ENCODE measurements at places on chromosomes 5 and 9.

- no peak for DNase-seq
Measured at GRCh38 chr9:81782313-81782995, 93.1 kb upstream of the TLE1 start.

GRCh38 chr5:39742916-39743315 is 318.1 kb upstream of the DAB2 start:
- DNase-seq: no peak

DNA sequence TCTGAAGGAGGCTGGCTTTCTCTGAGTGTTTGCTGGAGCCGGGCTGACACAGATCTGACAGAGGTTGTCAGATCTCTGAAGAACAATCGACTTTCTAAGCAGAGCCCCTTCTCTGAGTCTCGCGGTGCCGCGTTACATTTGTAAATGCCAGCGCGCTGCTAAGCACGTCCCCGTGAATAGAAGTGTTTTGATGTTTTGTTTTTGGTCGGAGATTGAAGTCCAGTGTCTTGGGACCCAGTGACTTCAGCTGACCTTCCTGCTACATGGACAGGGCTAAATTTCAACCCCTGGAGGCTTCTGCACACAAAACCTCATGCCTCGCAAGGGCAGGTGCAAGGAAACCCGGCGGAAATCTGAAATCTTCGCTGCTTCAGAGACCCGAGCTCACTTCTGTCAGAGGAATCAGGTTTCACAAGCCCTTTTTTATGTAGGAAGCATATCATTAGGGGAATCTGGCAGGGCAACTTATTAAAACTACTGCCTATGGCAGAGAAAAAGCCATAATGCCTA is 27.2 kb downstream of the NEUROG1 start:
- DNase-seq: no peak

- no peak for DNase-seq
Measured at GRCh38 chr5:156835905-156836304, 14.2 kb upstream of the PPP1R2B start.

Data from stimulated activated CD8-positive, alpha-beta memory T cell treated with anti-CD3 and anti-CD28 coated beads, Interleukin-7, amount 100 ng/mL, for 4 hours (primary cell).